Dermis microvascular lymphatic vessel endothelial cell (primary cell): ENCODE measurements at places on chromosomes 7 and 10. TPM values are rescaled to one million over a fixed set of nuclear protein-coding genes. Genes with fewer than 3 reads are reported as not detected.

The GCK gene
- 0.26 and 0.38 TPM in 2 replicates for total RNA-seq

DNA sequence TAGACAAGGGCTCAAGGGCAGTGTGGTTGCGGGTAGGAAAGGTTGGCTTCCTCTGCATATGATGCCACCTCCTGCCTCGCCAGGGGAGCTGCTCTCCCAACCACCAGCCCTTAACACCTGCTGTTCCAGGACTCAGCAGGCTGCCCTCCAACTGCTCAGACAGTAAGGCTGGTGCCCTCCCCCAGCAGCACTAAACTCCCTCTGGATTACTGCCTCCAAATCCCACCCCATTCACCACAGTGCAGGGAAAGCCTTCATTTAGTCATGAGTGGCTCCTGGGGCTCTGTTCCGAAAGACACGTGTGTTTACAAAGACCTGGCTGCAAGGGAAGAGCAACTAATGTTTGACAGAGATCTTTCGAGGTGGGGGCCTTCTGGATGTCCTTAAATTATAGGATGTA lies 437.2 kb upstream of the MKI67 start:
- no peak for DNase-seq

The SPDYE9 gene
- total RNA-seq = not detected in 2 replicates

DNA sequence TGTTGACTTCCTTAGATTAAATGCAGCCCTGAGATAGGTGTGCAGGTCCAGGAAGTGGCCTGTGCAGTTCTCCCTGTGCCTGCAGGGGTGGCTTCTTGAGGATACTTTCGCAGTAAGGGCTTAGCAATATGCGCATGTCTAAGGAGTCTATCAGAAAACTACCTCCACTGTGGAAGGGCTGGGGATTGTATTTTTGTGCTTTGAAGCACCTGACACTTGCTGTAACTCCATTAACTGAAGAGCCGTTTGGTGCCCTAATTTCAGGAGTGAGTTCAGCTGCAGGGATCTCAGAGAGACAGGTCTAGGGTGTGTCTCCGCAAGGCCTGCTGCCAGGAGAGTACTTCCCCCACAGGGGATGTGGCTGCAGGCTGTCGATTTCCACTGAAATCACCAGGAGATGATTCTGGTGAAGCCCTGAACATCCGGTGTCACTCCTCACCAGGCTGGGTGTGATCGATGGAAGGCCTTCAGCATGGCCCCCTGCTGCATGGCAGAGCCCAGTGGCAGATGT lies 35.5 kb downstream of the IKZF1 start:
- DNase-seq = no peak

The APBB1IP gene
- total RNA-seq = not detected in 2 replicates

- DNase-seq = peak; percentile 77
Measured at GRCh38 chr10:126972635-126973414, 67.6 kb downstream of the DOCK1 start.

The HOXA3 gene
- total RNA-seq = 3.0 and 3.7 TPM in 2 replicates

The LGI1 gene
- total RNA-seq = not detected in 2 replicates

The SPDYE1 gene
- not detected in 2 replicates for total RNA-seq

GRCh38 chr10:115985786-115986185 lies 287.2 kb downstream of the GFRA1 start:
- DNase-seq = peak; percentile 76

DNA sequence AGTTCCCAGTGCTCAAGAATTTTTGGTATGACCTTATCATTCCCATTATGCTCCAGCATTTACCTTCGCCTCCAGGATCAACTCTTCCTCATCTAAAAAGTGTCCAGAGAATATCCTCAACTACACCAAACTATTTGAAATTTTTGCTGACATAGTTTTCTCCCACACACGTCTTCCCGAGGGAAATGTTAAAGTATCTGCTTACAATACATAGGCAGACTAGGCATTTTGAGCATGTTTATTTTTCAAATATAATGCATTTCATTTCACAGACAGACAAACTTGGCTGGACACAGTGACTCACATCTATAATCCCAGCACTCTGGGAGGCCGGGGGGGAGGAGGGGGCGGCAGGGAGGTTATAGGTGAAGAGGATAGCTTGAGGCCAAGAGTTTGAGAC lies 177.1 kb upstream of the TRIM24 start:
- DNase-seq = no peak

DNA sequence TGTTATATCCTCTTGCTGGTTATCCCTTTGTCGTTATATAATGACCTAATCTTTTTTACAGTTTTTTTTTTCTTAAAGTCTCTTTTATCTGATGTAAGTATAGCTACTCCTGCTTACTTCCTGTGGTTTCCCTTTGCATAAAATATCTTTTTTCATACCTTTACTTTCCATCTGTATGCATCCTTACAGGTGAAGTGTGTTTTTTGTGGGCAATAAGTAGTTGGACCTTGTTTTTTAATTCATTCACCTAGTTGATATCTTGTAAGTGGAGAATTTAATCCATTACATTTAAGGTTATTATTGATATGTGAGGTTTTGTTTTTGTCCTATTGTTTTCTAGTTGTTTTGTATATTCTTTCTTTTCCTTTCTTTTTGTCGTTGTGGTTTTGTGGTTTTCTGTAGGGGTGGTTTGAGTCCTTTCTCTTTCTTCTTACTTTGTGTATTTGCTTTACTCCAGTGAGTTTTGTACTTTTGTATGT lies 168.6 kb downstream of the MLLT10 start:
- DNase-seq = no peak

The CPA2 gene
- not detected in 2 replicates for total RNA-seq

DNA sequence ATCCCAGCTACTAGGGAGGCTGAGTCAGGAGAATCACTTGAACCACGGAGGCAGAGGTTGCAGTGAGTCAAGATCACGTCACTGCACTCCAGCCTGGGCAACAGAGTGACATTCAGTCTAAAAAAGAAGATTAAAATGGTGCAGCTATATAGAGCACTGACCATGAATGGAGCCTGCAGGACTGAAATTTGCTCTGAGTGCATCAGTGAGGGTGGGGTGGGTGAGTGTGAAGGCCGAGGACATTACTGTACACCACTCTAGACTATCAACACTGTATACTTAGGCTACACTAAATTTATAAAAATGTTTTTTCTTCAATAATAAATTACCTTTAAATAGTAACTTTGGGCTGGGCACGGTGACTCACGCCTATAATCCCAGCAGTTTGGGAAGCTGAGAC lies 294.7 kb downstream of the PTPRN2 start:
- DNase-seq = no peak

GRCh38 chr7:37092548-37092947 lies 356.1 kb downstream of the ELMO1 start:
- DNase-seq = no peak

The GFRA1 gene
- total RNA-seq = 10.5 and 12.0 TPM in 2 replicates

DNA sequence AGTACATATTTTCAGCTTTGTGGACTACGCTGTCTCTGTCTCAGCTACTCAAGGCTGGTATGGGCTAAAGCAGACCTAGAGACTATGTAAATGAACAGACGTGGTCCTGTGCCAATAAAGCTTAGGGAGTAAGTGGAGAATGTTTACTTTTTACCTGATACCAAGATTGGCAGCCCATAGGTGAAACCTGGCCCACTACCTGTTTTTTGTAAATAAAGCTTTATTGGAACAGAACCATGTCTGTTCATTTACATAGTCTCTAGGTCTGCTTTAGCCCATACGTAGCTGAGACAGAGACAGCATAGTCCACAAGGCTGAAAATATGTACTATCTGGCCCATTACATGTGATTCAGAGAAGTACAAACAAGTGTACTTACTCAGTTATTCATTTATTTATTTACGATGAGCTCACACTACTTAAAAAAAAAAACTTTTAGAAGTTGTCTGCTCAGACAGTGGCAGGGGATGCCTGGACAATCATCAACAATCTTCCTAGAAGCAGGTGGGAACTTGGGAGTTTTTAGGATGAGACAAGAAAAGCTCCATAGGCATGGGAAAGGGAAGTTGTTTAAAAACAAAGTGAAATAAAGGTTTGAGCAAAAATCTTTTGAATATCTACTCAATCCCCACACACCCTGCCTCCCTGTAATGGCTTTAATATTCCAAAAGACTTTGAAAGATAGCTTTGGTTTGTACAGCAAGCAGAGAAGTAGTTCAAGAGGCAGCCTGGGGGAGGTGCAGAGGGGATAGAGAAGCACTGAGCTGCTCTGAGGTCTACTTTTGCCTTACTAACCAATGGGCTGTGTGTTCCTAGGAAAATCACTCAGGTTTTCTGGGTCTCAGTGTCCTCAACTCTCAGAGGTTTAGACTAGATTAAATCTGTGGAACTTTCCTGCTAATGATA lies 114.4 kb upstream of the AFAP1L2 start:
- DNase-seq = no peak

- no peak for DNase-seq
Measured at GRCh38 chr10:52466464-52466863, 152.4 kb downstream of the DKK1 start.

DNA sequence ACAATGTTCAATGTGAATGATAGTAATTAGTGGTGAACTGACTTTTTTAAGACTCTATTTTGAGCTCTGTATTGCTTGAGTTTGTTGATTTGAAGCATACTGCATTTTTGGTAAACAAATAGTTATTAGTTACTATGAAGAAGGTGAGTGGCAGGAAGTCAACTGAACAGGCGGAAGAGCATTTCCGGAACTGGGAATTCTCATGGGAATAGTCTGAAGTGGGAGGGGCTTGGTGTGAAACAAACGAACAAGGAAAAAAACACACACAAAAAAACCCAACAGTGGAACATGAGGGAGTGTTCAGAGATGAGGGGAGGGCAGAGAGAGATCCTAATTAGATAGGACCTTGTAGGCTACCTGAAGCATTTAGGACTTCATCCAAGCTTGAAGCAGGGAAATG lies 43.9 kb upstream of the C1QL3 start:
- peak; percentile 62 for DNase-seq

The EN2 gene
- total RNA-seq = under 0.01 TPM in 1 of 2 replicates, not detected in the other

DNA sequence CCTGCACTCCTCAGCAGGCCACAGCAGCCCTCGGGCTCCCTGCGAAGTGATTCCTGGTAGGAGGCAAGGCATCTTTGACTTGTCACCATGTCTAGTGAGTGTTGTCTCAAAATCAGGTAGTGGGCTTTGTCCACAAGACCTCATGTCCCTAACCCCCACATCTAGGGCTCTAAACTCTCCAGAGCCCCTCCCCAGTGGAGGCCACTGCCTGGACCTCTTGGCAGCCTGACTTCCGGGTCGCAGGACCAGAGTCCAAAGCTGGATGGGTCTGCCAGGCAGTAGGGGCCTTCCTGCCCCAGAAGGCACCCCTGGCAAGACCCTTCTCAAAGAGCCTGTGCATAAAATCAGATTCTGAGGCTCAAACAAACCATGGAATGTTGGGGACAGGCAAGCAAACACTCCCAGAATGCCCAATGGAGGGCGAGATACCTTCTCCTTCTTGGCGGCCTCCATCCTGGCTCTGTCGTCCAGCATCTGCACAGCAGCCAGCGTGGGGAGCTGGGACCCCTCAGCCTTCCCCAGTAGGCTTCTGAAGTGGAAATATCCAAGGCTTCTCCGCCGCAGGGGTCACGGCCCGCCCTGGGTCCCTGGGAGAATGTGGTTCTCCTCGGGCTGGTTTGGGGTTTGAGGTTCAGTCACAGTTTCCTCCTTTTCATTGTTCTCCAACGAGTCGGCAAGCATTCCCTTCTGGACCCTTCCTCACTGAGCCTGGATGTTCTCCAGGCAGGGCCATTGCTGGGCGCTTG lies 586 bp downstream of the GCK start:
- no peak for DNase-seq

DNA sequence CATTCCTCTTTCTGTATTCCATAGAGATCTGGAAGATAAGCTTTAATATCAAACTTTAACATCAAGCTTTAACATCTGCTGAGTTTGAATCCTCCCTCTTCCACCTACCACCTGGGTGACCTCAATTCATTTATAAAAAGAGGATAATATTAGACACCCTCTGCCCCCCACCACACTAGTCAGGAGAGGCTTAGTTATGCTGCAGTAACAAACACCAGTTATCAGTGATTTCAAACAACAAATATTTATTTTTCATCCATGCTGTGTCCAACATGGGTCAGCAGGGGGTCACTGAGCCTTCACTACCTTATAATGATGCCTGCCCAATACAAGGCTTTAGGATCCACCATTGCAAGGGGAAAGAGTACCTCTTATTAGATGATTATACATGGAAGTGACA lies 322.0 kb downstream of the RNLS start:
- DNase-seq = no peak

The RBM20 gene
- 0.77 and 1.5 TPM in 2 replicates for total RNA-seq

The SLC13A1 gene
- total RNA-seq = not detected in 2 replicates

The ITPRID1 gene
- not detected in 2 replicates for total RNA-seq

The PRXL2A gene
- 101 and 174 TPM in 2 replicates for total RNA-seq

DNA sequence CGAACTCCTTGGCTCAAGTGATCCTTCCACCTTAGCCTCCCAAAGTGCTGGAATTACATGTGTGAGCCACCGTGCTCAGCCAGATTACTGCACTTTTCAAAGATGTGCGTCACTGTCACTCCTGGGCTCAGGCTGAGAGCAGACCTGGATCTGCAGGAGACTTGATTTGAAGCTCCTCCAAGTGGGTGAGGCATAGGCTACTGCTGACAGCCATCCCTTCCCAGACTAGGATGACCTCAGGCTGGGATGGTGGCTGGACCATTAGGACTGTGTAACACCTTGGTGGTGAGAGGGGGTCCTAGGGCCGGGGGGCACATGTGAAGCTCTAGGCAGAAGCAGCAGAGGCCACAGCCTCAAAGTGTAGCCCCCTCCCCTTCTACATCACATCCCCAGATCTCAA lies 8.2 kb upstream of the SRRM3 start:
- DNase-seq = no peak

DNA sequence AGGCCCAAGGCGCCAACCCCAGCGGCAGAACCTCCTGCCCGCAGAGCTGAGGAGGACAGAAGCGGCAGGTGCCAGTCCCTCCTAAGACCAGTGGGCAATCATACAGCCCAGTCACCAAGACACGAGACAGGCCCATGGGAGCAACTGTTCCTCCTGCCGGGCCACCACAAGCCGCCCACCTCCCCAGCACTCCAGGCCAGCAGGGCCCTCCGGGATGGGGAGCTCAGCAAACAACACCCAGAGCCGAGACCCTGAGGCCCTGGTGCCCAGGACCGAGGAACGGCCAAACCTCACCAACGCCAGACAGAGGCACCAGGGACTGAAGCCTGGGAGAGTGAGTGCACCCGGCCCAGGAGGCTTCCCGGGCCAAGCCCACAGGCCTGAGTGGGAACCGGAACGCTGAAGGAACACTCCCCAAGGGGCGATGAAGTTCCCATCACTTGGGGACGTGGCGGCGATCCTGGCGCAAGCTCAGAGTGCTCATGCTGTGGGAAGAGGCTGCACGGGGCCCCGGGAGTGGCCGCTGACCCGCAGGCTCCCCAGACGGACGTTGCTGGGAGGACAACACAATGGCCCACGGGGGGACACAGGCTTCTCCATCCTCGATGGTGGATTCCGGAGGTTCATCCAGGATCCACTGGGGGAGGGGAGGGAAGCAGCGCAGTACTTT lies 35.1 kb downstream of the GPER1 start:
- no peak for DNase-seq

- no peak for DNase-seq
Measured at GRCh38 chr7:19463581-19463980, 245.3 kb downstream of the POLR1F start.

The PDE6C gene
- total RNA-seq = not detected in 2 replicates
